Umbilical cord (tissue), 2 donors: ENCODE measurements at places on chromosomes 6 and 20.
A peak's percentile ranks its signal among the peaks of the same experiment; 100 is the strongest.

DNA sequence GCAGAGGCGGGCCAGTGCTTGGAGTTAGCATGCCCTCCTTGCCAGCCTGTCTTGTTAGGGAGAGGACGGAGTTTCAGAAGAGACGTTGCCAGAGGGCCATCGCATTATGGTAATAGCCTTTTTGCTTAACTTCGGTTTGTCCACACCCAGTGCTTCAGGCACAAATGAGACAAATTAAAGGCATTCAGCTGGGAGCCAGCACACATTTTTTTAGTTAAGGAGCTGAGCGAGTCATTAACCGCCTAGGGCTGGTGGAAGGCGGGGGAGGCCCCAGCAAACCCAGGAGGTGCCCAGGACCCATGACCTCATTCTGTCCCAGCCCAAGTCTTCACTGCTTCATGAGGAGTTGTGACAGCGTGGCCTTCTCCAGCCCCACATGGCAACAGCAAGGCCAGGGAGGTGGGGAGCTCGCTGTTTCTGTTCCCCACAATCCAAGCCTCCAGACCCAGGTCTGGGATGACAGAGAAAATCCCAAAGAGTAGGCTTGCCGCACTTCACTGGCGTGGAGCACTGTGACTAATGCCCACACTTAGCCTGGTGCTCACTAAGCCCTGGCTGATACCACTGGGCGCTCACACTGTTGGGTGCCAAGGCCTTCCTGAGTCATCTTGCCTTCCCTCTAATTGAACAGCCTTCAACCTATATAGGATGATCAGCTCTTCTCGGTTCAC, 237.1 kb downstream of the ANKRD60 start:
- no peak for DNase-seq

DNA sequence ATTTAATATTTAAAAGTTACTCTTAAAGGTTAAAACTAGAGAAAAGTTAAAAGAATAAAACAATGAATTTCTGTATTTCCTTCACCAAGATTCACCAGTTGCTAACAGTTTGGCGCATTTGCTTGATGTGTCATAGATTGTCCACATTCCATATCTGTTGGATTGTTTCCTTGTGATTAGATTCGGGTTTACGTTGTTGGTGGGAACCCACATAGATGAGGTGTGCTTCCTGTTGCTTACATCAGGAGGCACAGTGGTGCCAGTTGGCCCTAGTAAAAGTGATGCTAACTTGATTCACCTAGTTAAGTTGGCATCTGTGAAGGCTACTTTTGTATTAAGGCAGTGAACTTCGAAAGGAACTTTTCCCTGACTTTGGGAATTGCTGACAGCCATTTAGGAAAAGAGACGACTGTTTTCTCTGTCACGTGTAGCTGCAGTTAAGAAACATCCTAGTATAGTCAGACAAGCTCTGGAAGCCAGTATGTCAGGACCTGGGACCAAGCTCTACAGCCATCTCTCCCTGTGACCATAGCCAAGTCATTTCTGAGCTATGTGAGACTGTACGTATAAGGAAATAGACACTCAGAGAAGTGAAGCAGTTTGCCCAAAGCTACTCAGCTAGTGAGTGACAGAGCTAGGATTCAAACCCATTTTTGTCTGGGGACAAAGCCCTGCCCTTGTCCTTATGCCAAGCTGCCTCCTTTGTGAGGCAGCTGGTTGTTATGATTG, 49.0 kb downstream of the PPARD start:
- no peak for DNase-seq

DNA sequence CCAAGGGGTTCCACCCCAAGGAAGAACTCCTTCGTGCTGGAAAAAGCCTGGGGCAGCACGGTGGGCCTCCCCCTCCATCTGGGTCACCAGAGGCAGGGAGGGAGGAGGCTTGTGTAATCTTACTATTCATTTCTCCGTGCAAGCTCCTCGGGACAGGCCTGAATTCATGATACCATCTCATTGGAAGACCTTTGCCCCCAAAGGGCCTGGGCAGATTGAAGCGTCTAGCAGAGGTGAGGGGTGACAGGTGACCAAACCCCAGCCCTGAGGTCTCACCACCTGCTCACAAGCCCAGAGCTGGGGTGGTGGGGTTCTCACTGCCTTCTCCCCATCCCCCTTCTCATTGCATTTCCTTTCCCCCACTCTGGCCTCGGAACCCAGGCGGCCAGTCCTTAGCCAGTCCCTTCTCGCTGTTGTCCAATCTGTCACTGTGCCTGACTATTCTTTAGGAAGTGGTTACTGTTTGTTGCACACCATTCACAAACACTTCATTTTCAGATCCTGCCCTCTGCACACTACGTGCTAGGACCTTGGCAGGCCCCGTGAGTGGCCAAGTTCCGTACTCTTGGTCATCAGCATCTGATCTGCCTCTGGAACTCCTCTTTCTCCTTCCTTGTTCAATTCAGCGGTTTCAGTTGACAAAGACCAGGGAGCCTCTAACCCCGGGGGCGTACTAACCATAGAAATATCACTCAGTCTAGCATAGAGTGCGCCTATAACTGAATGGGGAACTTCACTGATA, 137.1 kb downstream of the LY86 start:
- no peak for DNase-seq

GRCh38 chr6:89416796-89417195, 4.7 kb upstream of the RRAGD start:
- no peak for DNase-seq

DNA sequence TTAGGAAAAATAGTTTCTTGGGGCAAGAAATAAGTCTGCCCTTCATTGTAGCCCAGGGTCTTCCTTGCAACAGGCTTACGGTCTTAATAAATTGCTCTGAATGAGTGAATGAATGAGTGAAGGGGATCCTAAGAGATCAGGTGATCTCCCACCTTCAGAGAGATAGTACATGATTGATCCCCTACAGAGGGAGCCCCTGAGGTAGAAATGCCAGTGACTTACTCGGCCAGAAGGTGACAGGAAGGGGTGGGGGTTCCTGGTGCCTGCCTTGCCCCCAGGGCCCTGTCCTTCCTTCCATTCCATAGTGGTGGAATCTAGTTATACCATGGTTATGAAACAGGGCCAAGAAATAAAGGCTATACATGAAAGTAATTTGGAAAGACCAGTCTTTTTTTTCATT, 215.3 kb upstream of the SSTR4 start:
- DNase-seq = no peak

- no peak for DNase-seq
Observed at GRCh38 chr20:25226433-25227316, 21.2 kb upstream of the PYGB start.

DNA sequence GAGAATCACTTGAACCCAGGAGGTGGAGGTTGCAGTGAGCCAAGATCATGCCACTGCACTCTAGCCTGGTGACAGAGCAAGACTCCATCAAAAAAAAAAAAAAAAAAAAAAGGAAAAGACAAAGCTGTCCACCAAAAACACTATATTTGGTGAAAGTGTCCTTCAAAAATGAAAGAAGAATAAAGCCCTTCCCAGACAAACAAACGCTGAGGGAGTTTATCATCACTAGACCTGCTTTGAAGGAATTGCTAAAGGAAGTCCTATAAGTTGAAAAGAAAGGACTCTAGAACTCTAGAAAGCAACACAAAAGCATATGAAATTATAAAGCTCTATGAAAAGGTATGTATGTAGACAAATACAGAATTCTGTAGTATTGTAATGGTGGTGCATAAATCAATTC, 98.8 kb downstream of the SEL1L2 start:
- no peak for DNase-seq

DNA sequence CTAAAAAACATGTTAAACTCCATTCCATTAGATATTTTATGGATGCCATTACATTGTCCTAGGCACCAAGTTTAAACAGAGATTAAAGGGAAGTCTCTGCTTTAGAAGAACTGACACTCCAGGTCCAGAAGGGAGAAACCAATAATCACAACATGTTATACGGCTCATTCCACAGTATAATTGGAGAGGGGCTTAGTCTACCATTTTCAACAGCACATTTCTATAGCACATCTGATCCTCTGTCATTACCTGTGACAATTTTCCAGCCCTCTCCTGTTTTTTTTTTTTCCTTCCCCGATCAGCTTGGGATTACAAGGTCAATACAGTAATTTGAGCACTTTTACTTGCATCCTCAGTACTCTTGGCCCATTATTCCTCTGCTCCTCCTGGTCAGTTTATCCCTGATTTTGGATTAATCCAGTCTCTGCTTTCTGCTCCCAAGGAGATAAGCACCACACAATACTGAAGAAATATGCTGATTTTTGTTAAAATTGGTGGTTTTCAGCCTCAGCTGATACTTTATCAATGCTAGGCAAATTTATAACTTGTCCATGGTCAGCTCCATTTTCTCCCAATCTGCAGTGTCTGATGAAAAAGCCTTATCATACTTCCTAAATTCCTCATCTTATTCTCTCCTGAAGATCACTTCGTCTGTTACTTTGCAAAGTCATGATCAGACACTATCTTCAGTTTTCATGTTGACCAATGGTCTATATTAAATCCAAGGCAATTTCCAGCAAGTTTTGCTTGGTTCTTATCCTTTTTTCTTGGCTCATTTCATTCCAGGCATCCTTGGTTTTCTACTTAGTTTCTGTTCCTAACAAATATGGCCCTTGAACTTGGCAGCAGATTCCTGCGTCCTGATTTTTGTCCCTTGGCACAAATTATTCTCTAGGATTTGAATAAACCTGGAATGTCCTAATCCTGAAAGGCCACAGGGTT, 30.8 kb upstream of the SYNCRIP start:
- no peak for DNase-seq

DNA sequence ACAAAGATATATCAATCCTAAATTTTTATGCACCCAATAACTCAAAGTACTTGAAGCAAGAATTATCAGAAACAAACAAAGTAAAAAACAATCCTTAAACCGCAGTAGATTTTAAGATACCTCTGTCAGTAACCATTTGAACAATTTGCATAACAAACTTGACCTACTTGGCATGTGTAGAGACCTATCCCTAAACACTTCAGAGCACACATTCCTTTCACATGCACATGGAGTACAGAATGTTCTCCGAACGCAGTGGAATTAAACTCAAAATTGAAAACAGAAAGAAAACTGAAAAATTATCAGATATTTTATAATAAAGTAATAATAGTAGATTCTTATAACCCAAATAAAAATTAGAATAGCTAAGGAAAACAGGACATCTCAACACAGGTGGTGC, 162.6 kb upstream of the THBS2 start:
- no peak for DNase-seq

- DNase-seq = no peak
Observed at GRCh38 chr6:13358511-13358910, 30.2 kb upstream of the TBC1D7 start.

GRCh38 chr6:14193524-14193923, 76.0 kb downstream of the CD83 start:
- no peak for DNase-seq

DNA sequence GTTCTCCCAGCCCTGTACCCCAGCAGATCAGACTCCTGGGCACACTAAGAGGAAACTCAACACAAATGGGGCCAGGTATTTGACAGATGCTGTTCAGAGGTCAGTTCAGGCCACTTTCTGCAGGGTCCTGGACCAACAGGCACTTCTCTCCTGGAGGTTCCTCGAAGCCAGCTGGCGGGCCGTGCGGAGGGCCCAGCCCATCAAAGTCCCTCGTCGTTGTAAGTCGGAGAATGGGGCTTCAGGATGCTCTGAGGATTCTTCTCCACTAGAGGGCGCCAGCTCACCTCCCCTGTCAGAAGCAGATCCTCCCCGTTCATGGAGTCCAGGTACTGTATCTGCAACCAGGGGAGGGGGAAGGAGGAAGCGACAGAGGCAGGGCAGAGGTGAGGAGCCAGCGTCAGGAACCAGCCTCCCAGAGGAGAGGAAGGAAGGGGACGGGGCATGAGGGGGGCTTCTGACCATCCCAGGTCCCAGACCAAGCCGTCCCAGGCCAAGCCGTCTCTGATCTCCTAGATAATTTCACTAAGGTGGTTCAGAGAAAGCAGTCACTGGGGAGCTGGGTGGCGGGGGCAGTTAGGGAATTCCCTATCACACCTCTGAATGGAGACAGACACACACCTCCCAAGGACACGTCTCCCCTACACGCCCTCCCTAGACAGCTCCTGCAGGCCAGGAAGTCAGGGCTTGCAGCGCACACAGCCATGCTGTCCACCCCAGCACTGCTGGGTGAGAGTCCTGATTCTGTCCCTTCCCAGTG, 11.7 kb upstream of the FAM83C start:
- DNase-seq = peak; percentile 87

DNA sequence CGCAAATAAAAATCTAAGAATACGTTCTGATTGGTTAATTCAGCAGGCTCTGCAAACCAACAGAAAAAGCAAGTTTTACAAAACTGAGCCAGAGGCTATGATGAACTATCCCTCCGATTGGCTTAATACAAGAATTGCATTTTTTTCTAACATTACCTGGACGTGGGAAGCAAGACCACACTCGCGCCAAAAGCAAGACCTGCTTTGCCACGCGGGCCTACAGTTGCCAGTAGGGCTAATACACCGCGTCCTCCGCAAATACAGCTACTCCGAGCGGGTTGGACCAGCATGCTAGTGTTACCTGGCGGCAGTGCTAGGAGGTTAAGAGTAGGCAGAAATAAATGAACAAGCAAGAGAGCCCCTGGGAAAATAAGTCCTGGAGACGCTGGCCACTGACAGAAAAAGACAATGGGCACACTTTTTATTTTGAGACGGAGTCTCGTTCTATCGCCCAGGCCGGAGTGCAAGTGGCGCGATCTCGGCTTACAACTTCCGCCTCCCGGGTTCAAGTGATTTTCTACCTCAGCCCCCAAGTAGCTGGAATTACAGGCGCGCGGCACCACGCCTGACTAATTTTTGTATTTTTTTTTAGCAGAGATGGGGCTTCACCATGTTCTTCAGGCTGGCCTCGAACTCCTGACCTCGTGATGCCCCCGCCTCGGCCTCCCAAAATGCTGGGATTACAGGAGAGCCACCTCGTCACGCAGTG, 131.9 kb upstream of the BTN3A2 start:
- peak; percentile 78 for DNase-seq

GRCh38 chr20:1225783-1226654, at the start of gene RAD21L1:
TSS of gene RAD21L1 (plus strand) at chr20:1226044. CDS start at chr20:1228454, 2,410 bp downstream.
- DNase-seq = peak; percentile 41

- no peak for DNase-seq
Observed at GRCh38 chr20:5592823-5593739, 157.1 kb upstream of the SHLD1 start.

- DNase-seq = no peak
Observed at GRCh38 chr20:38995536-38996044, 33.4 kb downstream of the DHX35 start.

DNA sequence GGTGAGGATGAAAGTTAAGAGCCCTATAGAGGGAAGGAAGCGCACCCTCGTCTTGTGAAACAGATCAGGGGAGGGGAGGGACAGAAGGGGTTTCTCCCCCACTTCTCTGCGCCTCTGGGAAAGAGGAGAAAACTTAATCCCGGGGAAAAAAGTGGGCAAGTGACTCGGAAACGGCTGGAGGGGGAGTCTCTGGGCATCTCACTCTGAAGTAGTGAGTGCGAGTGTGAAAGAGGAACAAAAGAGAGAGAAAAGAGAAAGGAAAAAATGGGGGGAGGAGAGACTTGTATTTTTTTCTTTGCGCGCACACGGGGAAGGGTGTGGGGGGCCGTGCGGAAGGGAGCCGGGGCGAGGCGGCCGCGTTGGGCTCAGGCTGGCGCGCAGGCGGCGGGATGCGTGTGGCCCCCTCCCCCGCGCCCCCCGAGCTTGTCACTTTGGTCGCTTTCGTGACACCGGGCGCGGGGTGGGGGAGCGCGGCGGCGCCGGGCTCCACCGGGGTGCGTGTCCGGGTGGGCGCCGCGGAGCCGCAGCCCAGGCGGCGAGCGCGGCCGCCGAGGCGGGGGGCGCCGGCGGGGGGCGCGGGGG, 454 bp downstream of the L3MBTL3 start:
- no peak for DNase-seq

- no peak for DNase-seq
Observed at GRCh38 chr6:116436586-116436985, 24.6 kb upstream of the CALHM6 start.
